ENCODE measurements at places on chromosomes 3 and 15.
A peak's percentile ranks its signal among the peaks of the same experiment; 100 is the strongest.

- no peak for DNase-seq
Measured at GRCh38 chr3:57752307-57752706, 3.8 kb upstream of the SLMAP start.

GRCh38 chr3:186220365-186220764 lies 111.5 kb upstream of the ETV5 start:
- DNase-seq = no peak

DNA sequence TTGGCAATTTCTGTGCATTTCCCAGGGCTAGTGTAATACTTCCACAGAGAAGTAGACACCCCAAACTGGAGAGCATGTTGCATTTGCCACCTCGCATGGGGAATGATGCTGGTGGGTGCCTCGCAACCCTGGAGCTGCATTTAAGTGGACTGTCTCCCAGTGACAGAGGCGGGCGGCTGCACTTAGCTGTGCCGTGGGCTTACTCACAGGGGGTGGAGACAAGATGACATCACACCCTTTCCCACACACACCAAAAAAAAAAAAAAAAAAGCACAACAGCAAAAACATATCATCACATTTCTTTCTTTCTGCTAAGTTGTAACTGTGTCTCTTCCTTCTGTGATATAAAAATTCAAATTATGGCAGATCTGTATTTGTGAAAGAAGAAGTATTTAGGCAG lies at the start of gene ABI3BP:
Gene ABI3BP (minus strand): TSS at position 113 of the 400 bp plus-strand sequence. CDS start 37 bp downstream, at position 76.
- no peak for DNase-seq

GRCh38 chr15:52466134-52466701 lies 62.5 kb downstream of the MYO5A start:
- DNase-seq = no peak

DNA sequence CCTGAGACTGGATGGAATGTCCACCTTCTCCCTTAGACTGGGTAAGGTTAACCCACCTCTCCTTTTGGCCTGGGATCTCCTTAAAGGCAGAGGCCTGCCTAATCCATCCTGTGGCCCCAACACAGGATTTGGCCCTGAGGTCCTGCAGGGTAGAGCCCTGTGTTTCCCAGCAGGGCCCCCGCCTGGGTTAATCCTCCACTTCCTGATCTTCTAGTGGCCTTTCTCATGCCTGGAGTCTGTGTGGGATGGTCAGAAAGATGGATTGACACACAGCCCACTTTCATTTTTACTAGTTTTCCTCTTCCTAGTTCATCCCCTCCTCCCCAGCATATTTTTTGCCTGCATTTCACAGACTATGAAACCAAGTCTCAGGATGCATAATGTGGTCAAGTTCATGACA lies 48.9 kb upstream of the SLC6A6 start:
- DNase-seq = no peak

GRCh38 chr15:66617137-66618090 lies 51.6 kb upstream of the LCTL start:
- no peak for DNase-seq

DNA sequence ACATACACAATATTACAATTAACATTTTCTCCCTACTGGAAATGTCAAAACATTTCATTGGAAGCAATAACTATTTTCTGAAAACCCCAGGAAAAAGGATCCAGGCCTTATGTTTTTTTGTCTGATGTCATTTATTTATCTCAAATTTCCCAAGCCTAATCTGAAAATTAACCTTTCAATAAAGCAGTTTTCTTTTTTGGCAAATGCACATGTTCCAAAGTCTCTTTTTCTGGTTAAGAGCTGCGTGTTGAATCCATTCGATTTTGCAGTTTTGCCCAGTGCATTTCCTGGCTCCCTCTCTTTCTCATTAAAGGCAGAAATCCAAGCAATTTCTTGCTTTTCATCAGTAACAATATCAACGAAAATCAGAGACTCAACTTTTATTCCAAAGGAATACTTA lies 222.3 kb downstream of the NR1D2 start:
- no peak for DNase-seq

DNA sequence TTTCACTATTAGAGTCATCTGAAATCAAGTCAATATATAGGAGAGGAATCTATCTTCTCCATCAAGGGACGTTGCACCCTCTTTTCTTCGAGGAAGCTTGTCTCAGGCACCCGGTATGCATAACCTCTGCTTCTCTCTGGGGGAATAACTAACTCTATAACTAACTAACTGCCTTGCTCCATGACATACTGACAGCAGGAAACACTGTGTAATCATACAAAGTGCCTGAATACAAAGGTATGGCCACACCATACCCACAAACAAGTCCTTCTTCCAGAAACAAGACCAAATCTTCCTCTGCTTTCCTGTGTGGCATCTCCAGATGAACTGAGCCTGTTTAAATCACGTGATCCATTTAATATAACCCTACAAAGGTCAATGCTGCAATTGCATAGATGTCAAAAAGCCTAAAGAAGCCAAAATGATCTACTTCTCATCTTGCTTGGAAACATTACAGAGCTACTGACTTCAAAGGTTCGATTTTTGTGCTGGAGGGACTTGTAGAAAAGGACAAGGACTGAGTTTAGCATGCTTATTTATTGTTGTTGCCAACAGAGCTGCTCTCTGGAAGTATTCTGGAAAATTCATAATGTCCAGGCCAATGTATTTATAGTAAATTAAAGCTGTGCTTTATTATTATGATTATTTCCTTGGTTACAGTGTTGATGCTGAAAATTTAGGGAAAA lies 380.5 kb downstream of the FOXP1 start:
- no peak for DNase-seq

- DNase-seq = no peak
Measured at GRCh38 chr15:83612898-83613635, 40.9 kb upstream of the ADAMTSL3 start.

DNA sequence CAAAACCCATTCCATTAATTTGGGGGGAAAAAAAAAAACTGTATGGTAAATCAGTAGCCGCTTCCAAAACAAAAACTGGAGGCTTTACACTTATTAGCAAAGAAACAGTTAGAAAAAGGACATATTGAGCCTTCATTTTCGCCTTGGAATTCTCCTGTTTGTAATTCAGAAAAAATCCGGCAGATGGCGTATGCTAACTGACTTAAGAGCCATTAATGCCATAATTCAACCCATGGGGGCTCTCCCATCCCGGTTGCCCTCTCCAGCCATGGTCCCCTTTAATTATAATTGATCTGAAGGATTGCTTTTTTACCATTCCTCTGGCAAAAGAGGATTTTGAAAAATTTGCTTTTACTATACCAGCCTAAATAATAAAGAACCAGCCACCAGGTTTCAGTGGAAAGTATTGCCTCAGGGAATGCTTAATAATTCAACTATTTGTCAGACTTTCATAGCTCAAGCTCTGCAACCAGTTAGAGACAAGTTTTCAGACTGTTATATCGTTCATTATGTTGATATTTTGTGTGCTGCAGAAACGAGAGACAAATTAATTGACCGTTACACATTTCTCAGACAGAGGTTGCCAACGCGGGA lies 9.4 kb upstream of the RPL24 start:
- no peak for DNase-seq

- DNase-seq = no peak
Measured at GRCh38 chr15:40439960-40440742, 602 bp upstream of the BAHD1 start.

- no peak for DNase-seq
Measured at GRCh38 chr15:73839699-73840377, 33.5 kb upstream of the TBC1D21 start.

DNA sequence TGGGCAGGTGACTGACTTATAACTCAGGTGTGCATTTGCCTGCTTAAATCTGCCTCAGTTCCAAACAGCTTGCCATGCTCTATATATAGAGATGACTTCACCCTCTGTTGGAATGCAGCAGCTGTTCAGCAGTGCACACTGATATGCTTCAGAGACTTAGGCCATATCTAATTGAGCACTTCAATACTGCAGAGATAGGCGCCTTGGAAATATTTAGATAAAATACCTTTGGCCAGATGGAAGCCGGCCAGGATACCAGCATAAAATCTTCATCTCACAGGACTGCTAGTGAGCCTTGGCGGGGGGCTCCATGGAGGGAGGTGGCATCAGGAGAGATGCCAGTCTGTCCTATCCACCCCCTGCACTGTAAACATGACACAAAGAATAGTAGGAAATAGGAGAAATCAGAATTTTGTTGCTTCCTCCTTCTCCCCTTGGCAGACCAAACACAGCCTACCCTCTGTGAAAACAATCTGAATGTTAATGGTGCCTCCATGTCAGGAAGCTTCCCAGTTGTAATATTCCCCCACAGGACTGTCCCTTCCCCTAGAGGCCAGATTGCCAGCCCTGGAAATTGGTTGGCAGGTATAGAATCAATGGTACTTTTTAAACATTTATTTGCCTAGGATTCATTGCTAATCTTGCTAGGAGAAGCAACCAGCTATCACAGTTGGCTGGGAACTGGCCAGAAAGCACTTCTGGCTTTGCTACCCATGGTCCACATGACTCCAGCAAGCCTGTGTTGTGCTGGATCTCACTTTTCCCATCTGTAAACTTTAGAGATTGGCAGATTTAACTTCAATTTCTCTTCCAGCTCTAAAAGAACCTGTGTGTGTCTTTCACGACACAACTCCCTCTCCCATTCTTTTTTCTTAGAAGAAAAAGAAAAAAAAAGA lies 215.5 kb upstream of the KCNMB2 start:
- peak; percentile 19 for DNase-seq

- DNase-seq = no peak
Measured at GRCh38 chr3:195767792-195768191, 43.9 kb downstream of the MUC4 start.

DNA sequence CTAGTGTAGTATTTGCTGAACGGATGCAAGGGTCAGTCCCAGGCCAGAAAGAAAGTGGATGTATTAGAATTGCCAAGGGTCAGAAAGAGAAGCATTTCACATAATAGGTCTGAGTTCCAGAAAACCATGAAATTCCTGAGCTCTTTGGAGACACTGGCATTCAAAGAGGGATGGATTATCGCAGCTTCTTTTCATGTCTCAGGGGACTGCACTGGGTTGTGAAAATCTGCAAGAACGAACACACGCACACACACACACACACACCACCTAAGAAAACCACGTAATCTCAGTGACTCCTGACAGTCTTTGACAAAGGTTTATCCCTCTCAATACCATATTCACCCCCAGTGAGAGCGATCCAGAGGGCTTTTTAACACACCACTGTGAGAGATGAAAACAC lies 57.9 kb downstream of the TIPARP start:
- no peak for DNase-seq

DNA sequence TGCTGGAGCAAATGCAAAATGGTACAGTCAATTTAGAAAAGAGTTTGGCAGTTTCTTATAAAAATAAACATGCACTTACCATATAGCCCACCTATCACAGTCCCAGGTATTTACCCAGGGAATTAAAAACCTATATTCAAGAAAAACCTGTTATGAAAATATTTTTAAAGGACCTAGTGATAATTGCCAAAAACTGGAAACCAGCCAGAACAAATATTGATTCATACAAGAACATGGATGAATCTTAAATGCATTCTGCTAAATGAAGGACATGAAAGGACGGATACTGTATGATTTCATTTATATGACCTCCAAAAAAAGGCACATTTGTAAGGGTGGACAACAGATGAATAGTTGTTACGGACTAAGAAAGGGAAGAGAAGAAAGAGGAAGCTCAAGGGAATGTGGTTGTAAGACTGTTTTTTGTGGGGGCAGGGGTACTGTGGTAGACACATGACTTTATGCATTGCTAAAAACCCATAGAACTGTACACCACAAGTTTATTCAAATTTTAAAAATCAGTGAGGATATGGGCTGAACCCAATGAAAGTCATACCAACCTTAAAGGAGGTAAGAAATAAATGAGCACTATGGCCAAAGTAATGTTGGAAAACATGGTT lies 61.0 kb downstream of the ZBBX start:
- no peak for DNase-seq

- no peak for DNase-seq
Measured at GRCh38 chr15:96043591-96044171, 286.8 kb upstream of the NR2F2 start.

GRCh38 chr3:108223928-108224327 lies 1.7 kb upstream of the IFT57 start:
- no peak for DNase-seq

DNA sequence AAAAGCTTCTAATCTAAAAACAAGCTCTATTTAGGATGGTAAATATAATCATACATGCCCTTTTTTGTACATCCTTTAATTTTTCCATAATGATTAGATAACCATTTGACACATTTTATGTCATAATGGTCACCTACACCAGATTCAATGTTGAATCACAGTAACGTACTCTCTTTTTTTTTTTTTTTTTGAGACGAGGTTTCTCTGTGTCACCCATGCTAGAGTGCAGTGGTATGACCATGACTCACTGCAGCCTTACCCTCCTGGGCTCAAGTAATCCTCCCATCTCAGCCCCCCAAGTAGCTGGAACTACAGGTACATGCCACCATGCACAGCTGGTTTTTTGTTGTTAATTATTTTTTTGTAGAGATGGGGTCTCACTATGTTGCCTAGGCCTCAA lies 49.2 kb downstream of the PROS1 start:
- DNase-seq = no peak

DNA sequence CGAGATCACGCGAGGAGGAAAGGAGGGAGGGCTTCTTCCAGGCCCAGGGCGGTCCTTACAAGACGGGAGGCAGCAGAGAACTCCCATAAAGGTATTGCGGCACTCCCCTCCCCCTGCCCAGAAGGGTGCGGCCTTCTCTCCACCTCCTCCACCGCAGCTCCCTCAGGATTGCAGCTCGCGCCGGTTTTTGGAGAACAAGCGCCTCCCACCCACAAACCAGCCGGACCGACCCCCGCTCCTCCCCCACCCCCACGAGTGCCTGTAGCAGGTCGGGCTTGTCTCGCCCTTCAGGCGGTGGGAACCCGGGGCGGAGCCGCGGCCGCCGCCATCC lies 1.1 kb upstream of the SETD5 start:
- DNase-seq = peak; percentile 89

- DNase-seq = no peak
Measured at GRCh38 chr3:39752019-39752637, 57.3 kb upstream of the MYRIP start.

- no peak for DNase-seq
Measured at GRCh38 chr3:111713833-111714232, 118.7 kb upstream of the ZBED2 start.

DNA sequence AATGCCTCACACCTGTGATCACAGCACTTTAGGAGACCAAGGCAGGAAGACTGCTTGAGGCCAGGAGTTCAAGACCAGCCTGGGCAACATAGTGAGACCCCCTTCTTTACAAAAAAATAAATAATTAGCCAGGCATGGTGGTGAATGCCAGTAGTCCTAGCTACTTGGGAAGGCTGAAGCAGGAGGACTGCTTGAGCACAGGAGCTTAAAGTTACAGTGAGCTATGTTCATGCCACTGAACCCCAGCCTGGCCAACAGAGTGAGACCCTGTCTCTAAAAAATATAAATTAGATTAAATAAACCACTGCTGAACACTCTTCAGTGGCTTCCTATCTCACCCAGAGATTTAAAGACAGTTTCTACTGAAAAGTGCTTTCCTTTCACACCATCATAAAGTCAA lies 6.2 kb downstream of the IFT80 start:
- DNase-seq = no peak

- DNase-seq = no peak
Measured at GRCh38 chr3:40780925-40781406, 256.2 kb downstream of the ZNF621 start.

- no peak for DNase-seq
Measured at GRCh38 chr15:92527197-92527596, 128.4 kb downstream of the FAM174B start.

Data from AG04449 (cell line).